ENCODE measurements at places on chromosomes 13 and 19. TPM values are rescaled to one million over a fixed set of nuclear protein-coding genes. Genes with fewer than 3 reads are reported as not detected.

DNA sequence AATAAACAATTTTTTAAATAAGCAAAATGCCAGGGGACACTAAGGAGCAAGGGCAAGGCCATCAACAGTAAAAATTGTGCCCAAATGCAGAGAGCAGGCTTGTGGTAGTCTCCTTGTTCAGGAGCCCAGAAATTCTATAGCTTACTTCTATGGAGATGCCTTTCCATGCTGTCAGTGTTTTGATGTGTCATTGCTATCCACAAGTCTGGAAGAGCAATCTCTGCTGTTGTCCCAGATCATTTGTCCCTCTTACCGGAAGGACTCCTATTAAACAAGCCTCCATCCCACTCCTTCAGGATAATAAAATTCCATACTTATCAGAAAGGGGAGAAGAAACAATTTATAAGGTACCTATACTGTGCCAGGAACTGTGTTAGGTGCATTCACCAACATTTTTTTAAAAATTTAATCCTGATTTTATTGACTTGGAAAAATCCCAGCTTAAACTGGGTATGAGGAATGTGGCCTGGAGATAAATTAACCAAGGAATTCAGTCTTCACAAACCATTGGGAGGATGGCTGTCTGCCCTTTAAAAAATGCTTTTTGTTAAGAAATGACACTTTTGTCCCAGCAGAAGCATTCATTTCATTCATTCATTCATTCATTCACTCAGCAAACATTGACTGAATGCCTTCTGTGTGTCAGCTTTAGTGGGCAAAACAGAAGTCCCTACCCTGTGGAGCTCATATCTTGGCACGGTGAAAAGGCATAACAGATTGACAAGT lies 26.8 kb upstream of the CYSLTR2 start:
- no peak for DNase-seq

The OLFM2 gene
- total RNA-seq, result 1.2 TPM

- DNase-seq, result peak; percentile 63
These were observed 1.2 kb downstream of the CIRBP start for GRCh38 chr19:1270213-1270853.

The ISOC2 gene
- total RNA-seq, result 132 TPM

DNA sequence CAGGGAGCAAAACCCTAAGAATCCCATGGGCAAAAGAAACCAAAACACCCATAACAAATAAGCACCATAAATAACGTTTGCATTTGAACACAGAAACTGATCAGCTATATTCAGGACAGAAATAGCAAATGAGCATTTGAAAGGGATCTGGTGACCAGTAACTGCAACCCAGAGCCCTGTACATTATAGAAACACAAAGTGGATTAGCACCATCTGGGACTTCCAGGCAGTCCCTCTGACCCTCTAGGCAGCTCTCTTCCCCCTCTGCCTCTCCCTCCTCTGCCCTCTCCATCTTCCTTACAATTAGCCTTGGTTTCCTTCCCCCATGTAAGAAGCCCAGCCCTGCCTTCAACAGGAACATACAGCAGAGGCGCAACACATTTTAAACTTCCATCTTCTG lies 215.0 kb downstream of the DCLK1 start:
- no peak for DNase-seq

DNA sequence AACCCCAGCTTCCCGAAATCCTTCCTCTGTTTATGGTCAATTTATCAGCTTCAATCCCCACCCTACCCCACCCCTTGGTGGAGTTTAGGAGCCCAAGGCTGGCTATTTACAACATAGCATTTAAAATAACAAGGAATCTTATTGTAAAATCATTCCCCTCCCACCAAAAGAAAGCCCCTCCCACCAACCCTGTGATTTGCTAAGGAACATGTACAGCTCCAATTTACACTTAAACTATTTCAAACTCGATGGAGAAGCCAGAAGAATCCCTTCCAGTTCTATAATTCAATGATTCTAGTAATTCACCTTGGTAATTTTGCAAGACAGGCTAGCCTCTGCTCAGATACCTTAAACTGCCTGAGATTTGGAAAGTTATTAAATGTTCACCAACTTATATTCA lies 3.0 kb downstream of the LATS2 start:
- peak; percentile 37 for DNase-seq

The CCNE1 gene
- 10.6 TPM for total RNA-seq

- DNase-seq, result no peak
These were observed 63.4 kb upstream of the C1QTNF9B start for GRCh38 chr13:23960566-23961156.

The SDHAF1 gene
- total RNA-seq, result 25.2 TPM

DNA sequence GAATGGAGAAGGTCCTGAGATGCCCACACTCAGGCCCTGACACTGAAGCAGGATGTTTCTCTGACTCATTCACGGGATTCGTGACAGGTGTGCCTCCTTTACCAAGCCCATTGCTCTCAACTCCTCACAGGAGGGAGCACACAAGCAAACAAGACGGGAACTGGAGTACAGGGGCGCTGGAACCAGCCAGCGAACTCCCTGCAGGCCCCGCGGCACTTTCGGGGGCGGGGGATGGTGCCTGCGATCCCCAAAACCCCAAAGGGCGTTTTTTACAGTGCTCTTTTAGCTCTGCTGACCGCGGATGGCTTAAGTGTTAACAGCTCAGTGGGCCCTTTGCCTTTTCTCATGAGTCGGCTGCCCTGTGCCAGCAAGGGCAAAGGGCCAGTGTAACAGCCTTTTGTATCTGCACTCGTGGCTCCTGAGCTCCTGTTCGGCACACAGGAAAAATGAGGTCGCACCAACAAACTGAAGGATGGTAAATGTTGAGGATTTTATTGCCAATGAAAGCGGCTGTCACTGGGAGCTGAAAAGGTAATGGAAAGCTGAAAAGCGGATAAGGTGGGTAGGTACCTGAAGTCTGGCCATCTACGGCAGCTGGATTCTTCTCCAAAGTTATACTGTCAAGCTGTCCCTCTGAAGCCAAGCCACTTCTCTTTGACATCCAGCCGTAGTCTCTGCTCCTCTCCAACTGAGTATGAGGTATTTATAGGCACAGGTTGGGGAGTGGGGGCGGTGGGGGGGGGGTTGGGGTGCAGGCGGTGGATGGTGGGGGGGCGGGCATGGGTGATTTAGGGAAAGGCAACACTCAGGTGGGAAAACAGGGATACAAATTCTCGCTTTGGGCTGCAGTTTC lies 65.0 kb upstream of the TRPC4 start:
- no peak for DNase-seq

The KLF1 gene
- total RNA-seq, result 0.25 TPM

- DNase-seq, result no peak
These were observed 110.0 kb downstream of the KCNRG start for GRCh38 chr13:50125304-50125553.

DNA sequence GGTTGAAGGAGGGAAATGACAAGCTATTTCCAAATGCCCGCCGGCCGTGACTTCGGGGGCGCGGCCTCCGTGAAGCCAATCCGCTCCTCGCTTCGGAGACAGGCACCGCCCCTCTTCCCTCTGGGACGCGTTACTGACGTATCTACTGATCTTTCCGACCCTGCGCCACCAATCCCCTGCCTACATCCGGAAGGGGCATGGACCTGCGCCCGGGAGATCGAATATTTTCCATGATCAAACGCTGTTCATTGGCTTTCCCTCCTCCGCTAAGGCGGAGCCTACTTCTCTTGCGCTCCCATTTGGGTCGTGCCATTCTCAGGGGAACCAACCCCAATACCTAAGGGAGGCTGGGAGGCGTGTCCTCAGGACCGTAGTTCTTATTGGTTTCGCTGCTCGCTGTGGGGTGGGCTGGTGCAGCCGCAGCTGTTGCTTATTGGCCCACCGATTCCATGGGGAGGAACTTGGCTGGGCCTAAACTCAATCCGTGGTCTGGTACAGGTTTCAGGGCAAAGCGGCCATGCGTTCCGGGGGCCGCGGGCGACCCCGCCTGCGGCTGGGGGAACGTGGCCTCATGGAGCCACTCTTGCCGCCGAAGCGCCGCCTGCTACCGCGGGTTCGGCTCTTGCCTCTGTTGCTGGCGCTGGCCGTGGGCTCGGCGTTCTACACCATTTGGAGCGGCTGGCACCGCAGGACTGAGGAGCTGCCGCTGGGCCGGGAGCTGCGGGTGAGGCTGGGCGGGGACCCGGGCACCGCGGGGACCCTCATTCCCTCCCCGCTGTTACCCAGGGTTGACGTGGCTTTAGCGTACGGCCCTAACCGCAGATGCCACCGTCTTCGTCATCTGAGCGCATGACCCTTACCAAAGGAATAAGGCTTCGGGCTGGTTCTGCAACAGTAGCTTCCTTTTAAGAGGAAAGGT lies at the start of gene QPCTL:
QPCTL (plus strand) TSS at position 480 of the 919 bp plus-strand sequence; CDS start at position 518, 38 bp downstream.
- peak; percentile 97 for DNase-seq

DNA sequence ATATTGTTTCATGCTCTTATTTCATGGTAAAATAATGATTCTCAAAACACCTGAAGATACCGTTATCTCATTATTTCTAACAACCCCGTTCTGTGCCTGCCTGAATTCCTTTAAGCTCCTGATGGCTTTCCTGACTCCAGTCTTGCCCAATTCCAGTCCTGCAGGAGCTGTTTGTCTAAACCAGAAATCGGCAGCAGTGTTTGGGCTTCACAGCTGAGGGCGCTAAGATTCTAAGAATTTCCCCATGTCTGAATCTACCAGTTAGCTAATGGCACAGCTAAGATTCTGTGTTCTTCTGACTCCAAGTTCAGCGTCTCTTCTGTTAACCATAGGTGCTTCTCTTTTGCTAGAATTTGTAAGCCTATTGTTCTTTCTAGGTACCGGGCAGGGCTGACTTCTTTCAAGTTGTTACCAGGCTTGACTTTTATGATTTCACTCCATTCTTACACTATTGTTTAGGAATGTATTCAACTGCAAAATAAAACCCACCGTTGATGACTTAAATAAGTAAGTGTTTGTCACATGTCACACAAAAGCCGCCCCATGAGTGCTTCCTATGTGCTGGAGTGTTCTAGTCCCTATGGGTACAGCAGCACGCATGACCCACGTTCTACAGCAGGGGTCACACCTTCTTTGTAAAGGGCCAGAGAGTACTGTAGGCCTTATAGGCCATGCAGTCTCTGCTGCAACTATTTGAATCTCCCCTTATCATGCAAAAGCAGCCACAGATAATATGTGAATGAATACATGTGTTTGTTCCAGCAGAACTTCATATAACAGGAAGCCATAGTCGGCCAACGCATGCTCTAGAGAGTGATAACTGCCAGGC lies 168.3 kb upstream of the RNF113B start:
- no peak for DNase-seq

- no peak for DNase-seq
These were observed 555 bp downstream of the NR2C2AP start for GRCh38 chr19:19202707-19203011.

All from colonic mucosa (tissue), 4 donors.